ENCODE measurements at places on chromosomes 1 and 21.

DNA sequence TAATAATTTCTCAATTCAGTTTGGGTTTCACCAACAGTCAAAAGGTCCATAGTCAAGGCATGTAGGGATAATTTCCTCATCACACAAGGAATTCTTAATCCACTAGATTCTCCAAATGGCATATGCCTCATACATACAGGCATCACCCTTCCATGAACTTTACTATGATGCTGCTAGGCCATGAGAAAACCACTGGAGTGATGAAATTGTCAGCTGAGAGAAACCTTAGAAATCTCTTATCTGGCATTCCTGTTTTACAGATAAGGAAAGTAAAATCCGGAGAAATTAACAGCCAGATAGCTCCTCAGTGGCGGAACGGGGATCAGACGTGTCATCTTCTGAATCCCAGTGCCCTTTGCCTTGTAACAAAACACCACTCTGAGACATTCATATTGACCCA is 274.4 kb downstream of the NTNG1 start:
- DNase-seq, result no peak

- DNase-seq, result peak; percentile 67
These were observed 5.4 kb upstream of the NTNG1 start for GRCh38 chr1:107135463-107135862.

DNA sequence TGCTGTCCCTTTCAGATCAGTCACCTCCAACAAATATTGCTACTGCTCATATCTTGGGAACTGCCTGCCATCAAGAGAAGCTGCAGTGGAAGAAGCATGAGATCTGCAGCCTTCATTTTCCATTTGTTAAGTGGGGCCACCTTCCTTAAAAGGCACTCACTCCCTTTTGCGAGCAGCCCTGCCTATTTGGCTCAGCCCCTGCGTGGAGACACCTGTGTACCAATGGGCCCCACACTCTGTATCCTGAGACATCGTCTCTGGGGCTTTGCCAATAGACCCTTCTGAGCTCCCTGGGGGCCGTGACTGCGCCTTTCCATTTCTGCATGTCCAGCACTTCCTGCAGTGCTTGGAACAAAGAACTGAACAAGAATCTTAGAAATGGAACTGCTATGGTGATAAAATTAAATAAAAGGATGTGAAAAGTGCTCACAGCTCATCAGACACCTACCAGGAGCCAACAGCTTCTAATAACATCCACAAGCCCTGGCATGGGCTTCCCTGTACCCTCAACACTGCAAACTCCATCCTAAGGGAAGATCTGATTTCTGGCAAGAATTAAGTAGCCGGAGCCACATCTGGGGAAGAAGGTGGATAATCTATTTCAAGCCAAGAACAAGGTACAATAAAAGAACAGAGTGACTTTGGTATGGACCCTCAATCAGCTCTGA is 36.7 kb downstream of the PARP1 start:
- no peak for DNase-seq

- no peak for DNase-seq
These were observed 20.1 kb downstream of the DYRK3 start for GRCh38 chr1:206655471-206655882.

DNA sequence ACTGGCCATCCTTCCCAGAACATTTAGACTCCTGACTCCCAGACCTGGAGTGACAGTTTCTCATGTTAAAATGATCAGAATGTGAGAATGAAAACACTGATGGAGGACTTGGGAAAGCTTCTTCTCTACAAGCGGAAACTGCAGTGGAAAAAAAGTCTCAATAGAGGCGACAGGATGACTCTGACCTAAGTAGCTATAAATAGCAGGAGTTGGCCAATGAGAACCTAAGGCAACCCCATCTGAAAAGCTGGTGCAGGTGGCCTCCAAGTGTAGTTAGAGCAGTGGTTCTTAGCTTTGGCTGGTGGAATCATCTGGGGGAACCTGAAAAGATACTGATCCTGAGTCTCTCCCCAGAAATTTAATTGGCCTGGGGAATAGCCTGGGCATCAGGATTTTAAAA is 44.2 kb upstream of the EXOSC10 start:
- no peak for DNase-seq

DNA sequence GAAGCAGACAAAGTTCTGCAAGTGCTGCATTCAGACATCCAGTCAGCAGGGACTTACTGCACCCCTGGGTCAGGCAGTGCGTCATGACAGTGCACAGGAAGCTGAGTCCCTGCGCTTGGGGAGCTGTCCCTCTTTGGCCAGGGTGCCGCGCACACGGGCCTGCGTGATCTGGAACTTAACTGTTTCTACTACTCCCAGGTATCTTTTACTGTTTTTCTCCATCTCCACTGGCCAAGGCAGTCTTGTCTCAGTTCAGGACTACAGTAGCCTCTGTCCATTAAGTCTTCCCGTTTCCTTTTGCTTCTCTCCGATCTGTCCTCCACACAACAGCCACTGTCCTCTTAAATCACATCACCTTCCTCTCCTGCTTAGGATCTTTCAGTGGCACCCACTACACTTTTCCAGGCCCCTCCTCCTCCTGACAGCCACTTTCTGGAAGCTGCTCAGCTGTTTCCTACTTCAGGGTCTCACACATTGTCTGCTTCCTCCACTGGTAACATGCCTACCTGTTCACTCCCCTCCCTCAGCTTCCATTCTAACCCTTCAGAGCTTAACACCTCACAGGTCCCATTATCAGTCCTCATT is 15.9 kb downstream of the ERRFI1 start:
- DNase-seq, result no peak

DNA sequence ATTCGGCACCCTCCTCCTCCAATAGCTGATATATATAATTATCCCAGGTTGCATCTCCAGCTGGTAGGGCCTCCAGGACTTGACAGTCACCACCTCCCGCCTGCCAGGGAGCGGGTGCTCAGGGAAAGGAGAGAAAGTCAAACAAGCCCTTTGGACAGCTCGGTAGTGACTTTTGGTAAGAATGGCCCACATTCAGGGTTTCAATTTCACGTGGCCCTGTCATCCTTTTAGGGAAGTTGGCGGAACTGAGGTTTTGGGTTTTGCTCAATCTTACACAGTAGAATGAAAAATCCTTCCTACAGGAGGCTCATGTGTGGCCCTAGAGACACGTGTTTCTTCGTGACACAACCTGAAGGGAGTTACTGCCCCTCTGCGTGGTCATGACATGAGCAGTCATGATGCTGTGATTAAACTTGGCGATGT is 44.2 kb downstream of the CAPN8 start:
- no peak for DNase-seq
